RCC 7860 (cell line): ENCODE measurements at places on chromosomes 16 and 17.
A peak's percentile ranks its signal among the peaks of the same experiment; 100 is the strongest.

GRCh38 chr17:51499897-51500296 is 239.6 kb downstream of the UTP18 start:
- no peak for DNase-seq

GRCh38 chr17:60102632-60103096 is 23.9 kb upstream of the HEATR6 start:
- no peak for DNase-seq

GRCh38 chr16:25269879-25270278 is 12.2 kb upstream of the ZKSCAN2 start:
- DNase-seq: no peak

DNA sequence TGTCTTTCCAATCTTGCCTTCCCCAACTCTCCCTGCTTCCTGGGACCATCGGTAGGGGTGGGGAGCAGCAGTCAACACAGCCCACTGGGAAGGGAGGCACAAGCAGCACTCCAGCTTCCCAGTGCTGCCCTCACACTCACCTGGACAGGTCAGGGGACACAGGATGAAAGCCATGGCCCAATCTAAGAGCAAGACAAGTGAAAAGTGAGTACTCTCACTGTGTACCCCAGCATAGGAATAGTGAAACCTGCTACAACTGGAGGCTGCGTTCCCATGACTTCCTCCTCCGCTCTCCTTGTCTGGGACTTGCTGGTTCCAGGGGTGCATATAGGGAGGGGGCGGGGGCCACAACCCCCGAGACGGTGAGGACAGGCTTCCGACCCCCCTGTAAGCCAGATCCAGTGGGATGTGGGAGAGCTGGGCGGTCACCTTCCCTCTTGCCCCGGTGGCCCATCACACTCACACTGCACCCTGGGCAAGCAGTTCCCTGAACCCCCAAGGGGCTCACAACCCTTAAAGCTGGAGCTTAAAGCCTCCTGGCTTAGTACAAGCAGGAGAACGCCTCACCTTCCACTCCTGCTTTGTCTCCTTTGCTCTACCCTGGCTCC is 29.5 kb upstream of the SLC25A19 start:
- no peak for DNase-seq

- no peak for DNase-seq
These were observed 7.0 kb upstream of the ANKRD40CL start for GRCh38 chr17:50774225-50774803.

DNA sequence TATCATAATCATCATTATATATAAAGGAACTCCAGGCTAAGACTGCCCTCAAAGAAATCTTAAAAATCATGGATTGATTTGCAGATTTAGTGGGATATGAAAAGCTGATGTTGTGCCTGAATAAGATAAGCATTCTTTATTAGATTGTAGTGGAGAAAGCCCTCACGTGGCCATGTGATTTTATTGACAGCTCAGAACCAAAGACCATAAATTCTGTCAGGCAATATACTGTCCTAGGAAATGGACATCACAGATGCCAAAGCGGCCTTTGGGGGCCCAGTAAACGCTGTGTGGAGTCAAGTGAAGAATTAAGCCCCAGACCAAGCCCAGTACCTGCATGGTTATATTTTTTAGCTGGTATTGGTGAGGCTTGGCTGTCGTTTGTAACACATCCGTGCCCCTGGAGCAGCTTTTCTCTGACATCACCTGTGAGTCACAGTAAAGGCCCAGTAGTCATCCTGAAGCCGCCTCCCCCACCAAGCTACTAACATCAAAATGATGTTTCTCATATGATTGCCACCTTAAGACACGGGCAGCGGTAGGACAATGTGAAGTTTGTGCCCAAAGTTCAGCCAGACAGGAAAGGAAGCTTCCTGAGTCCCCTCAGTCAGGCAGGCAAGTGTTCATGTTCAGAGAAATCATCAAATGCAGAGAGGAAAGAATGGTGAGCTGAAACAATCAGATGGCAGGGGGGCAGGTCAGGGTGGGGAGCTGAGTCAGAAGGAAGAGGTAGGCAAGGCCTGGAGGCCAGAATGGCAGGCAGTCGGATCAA is 209.4 kb downstream of the IRX3 start:
- DNase-seq: peak; percentile 64

DNA sequence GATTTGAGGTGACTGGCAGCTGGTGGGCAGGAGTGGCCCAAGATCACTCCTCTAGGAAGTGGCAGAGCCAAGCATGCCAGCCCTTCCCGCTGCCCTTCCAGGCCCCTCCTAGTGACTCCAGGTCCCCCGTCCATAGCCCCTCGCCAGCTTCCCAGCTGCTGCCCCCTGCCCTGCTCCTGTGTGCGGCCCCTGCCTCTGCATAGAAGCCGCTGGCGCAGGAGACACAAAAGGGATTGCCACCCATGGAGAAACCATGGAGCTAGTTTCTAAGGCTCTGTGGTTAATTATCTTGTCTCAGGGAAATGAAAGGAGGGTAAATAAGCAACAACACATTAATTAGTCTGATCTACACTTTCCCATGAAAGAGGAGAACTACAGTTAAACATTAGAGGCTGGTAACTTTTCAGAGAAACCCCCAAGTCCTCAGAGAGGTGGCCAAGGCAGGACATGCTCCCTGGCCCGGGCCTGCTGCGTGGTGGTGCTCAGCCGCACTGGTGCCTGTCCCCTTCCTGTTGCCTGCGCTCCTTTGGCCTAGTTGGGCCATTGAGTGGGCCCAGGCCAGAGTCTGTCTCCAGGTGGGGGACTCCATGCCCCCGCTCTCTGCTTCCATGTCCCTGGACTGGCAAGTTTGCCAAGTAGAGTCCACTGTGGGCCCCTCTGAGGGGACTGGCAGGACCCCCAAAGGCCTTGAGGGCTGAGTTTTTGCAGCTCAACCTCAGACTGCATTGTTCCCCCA is 65.2 kb downstream of the PRMT7 start:
- no peak for DNase-seq
